ENCODE measurements at places on chromosomes 11 and 22.

GRCh38 chr11:84543367-84544159, 1083.6 kb downstream of the DLG2 start:
- no peaks in the 10 kb centered on the region for H3K4me1 ChIP-seq
- H3K27me3 ChIP-seq = no peaks in the 10 kb centered on the region
- H3K4me3 ChIP-seq = no peak overlapping the region
- no peaks in the 10 kb centered on the region for H3K36me3 ChIP-seq
- no peak overlapping the region for H3K27ac ChIP-seq

- no peaks in the 10 kb centered on the region for H3K36me3 ChIP-seq
- H3K27me3 ChIP-seq = no peaks in the 10 kb centered on the region
- no peak for DNase-seq
- H3K4me3 ChIP-seq = no peak overlapping the region
These were observed 3.3 kb upstream of the PICALM start for GRCh38 chr11:86072211-86072610.

DNA sequence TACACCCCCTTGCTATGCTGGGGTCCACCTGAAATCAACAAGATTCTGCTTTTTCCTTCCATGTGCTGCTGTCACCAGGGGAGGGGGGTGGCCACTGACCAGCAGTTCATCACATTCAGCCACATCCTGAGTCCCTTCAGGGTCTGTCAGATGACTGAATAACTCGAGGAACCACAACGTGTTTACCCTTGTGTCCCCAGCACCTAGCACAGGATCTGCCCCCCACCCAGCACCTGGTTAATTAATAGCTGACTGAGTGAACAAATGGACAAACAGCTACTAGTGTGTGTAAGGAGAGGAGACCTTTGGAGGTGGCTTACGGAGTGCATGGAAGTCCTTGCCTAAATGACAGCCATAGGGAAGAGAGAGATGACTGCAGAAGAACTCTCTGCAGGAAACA, 119.5 kb upstream of the NCAM1 start:
- no peaks in the 10 kb centered on the region for H3K27me3 ChIP-seq
- DNase-seq = no peak
- no peak overlapping the region for H3K4me3 ChIP-seq

GRCh38 chr11:124210421-124210820, 27.3 kb downstream of the OR10D3 start:
- no peak overlapping the region for H3K27ac ChIP-seq
- DNase-seq = no peak
- H3K4me1 ChIP-seq = no peaks in the 10 kb centered on the region
- no peak overlapping the region for H3K4me3 ChIP-seq

- no peaks in the 10 kb centered on the region for H3K4me1 ChIP-seq
- no peaks in the 10 kb centered on the region for H3K27me3 ChIP-seq
- H3K27ac ChIP-seq = no peak overlapping the region
- DNase-seq = no peak
- peaks cover 25% of the 10 kb centered on the region for H3K36me3 ChIP-seq
- H3K4me3 ChIP-seq = no peak overlapping the region
These were observed 231.1 kb downstream of the SWAP70 start for GRCh38 chr11:9895006-9895405.

DNA sequence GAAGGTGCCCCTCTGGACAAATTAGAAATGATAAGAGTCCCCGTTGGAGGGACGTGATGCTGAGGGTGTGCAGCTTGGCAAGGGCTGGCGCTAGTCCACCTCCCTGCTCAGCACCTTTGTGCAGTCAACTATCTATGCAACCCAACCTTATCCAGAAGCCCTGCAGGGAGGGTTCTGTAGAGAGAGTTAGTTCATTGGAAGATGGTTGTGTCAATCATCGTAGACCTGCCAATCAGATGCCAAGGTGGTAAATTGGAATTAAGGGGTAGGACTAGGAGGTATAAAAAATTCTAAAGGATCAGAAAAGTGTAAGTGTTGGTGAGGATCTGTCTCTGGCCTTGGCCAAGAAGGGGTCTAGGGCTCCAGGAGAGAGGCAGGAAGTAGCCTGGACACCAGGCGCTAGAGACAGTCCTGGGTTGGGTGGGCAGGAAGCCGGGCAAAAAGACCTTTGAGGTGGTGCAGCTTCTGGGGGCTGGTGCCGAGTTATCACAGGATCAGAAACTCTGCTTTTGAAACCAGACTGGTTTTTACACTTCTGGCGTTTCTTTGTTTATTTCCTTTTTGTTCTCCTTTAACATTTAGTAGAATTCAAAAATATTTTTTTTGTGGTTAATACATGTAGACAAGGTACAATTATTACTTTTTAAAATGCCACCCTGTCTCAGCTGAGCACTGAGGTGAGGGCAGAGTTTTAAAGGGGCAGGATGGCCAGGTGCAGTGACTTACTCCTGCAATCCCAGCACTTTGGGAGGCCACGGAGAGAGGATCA, 1.6 kb downstream of the C1QTNF6 start:
- H3K36me3 ChIP-seq = no peaks in the 10 kb centered on the region
- H3K4me3 ChIP-seq = peak overlapping the region; percentile 48
- peak overlapping the region; percentile 83 for H3K27ac ChIP-seq
- DNase-seq = no peak
- no peaks in the 10 kb centered on the region for H3K27me3 ChIP-seq

GRCh38 chr11:16817351-16817750, 78.9 kb downstream of the C11orf58 start:
- no peaks in the 10 kb centered on the region for H3K27me3 ChIP-seq
- no peak for DNase-seq
- no peak overlapping the region for H3K27ac ChIP-seq
- H3K4me3 ChIP-seq = no peak overlapping the region
- H3K36me3 ChIP-seq = no peaks in the 10 kb centered on the region

DNA sequence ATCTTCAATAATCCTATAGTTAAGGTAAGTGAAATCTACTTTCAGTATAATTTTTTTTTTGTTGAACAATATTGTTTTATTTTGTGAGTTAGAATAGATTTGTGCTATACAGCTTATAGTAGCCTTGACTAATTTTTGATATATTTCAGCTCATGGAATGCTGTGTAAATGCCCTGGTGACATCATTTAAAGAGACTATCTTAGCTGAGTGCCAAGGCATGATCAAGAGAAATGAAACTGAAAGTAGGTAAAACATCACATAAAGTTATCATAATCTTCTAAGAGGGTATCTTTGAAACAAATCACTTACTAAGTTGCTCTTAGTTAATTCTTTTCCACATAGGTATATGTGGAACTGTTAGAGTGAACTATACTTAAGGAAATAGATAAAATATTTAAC, 51.4 kb upstream of the ACAT1 start:
- no peak overlapping the region for H3K4me3 ChIP-seq
- peaks cover 76% of the 10 kb centered on the region for H3K36me3 ChIP-seq
- no peak for DNase-seq
- no peak overlapping the region for H3K27ac ChIP-seq

DNA sequence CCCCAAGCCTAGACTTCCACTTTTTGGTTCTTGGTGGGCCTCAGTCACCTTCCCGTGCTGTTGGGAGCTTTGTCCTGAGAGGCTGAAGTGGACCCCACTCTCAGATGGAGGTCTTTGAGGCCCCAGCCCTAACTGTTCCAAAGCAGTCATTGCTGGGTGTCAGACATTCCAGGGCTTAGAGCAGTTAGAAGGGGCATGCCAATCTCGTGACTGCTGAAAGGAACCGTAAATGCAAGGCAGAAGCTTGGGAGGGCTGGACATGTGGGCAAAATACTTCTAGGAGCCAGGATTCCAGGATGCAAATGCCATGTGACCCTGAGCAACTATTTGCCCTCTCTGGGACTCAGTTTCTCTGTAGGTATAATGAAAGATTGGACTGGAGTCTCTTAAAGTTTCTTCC, 118.8 kb upstream of the CRYBB3 start:
- H3K27me3 ChIP-seq = no peaks in the 10 kb centered on the region
- no peaks in the 10 kb centered on the region for H3K36me3 ChIP-seq
- no peak for DNase-seq
- no peak overlapping the region for H3K4me3 ChIP-seq

- no peak overlapping the region for H3K27ac ChIP-seq
- no peak for DNase-seq
- H3K4me3 ChIP-seq = no peak overlapping the region
- H3K27me3 ChIP-seq = no peaks in the 10 kb centered on the region
- no peaks in the 10 kb centered on the region for H3K36me3 ChIP-seq
These were observed 42.1 kb downstream of the RASSF10 start for GRCh38 chr11:13051257-13051656.

DNA sequence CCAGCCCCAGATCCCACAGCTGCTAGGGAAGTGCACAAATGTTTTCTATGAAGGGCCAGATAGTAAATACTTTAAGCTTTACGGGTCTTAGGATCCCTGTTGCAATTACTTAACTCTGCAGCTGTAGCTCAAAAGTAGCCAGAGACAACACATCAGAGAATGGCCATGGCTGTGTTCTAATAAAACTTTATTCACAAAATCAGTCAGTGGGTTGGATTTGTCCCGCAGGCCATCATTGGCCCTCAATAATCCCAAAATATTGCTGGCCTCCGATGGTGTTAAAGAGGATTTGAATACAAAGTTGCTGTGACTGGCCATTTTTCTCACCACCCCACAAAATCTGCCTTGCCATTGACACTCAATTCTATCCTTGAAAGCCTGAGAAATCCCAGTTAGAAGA, 49.6 kb downstream of the ISX start:
- H3K36me3 ChIP-seq = no peaks in the 10 kb centered on the region
- no peak overlapping the region for H3K27ac ChIP-seq
- H3K4me1 ChIP-seq = no peaks in the 10 kb centered on the region
- no peak for DNase-seq
- H3K4me3 ChIP-seq = no peak overlapping the region

DNA sequence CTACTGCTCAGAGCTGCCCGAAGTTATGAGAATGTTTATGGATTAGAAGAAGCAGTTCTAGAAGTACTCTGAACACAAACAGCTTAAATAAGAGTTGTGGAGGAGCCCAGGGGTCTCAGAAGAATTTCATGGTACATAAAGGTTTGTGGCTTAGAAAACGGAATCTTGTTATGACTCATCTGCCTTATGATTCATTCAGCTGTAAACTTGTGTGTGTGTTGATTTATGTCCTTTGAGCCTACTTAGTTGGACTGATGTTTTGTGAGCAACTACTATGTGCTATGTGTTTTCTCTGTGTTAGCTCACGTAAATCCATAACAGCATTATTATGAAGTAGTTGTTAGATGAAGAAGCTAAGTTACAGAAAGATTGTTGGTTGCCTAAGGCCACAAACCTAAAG, 203.7 kb downstream of the PGR start:
- peaks cover 12% of the 10 kb centered on the region for H3K4me1 ChIP-seq
- H3K27ac ChIP-seq = no peak overlapping the region
- peaks cover 5% of the 10 kb centered on the region for H3K36me3 ChIP-seq
- no peaks in the 10 kb centered on the region for H3K27me3 ChIP-seq
- H3K4me3 ChIP-seq = no peak overlapping the region

DNA sequence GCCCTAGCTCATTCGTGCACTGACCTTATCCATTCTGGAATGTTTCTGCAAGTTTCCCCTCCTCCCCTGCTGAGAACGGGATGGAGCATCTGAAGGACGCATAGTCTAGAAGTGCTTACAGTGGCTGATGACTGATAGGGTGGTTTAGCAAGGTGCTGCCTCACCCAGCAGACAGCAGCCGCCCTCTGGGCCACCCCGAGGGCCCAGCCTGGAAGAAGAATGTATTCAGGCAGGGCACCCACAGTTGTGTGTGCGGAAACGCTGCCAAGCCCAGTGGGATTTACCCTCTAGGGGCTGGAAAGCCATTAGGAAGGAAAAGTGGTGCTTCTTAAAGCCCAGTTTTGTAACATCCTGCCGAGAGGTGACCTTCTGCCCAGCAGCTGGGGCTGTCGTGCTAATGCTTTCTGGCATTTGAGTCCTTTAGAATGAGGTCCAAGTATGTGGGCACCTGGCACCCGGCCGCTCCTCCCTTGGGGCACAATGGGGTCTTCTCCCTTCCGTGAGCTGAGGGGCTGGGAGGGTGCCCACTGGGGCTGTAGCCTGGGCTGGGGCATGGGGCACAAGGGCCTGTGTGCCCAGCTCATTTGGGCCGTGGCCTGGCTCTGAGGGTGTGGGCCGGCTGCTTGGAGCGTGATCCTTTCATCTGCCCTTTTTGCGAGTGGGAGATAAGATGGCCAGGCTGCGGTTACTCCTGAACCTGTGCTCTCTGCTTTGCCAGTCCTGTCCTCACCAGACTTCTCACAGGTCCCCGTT, 14.4 kb downstream of the FBLN1 start:
- peaks cover 51% of the 10 kb centered on the region for H3K4me1 ChIP-seq
- no peaks in the 10 kb centered on the region for H3K27me3 ChIP-seq
- no peaks in the 10 kb centered on the region for H3K36me3 ChIP-seq
- no peak overlapping the region for H3K27ac ChIP-seq
- H3K4me3 ChIP-seq = no peak overlapping the region

DNA sequence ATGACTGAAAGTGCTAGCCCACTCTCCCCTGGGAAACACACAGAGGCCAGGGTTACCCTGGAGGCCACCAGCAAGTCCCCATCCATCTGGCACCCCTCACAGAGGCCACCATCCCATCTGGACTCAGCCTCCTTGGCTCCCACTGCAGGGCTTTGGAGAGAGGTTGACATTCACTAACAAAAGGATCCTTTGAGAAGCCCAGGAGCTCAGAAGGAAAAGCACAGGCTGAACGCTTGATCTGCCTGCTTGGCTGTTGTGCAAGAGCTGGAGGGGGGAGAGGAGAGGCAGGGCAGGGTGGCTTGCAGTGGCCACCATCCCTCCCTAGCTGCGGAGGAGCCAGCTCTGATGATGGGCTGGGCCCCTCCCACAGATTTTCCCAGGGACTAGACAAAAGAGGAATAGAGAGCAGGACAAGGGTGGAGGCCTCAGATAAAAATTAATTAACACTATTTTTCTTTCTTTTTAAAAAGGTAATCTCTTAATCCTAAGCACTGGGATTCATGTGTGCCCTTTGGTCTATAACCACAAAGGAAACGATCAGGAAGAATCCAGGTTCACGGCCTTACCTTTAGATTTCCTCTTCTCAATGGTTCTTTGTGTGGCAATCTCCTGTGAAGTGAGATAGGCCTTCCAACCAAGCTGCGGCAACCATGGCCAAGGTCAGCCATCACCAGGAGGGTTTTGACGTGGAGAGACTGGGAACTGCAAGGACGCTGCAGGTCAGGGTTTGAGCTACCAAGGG, 154.7 kb downstream of the BARX2 start:
- DNase-seq = no peak
- peaks cover 4% of the 10 kb centered on the region for H3K27me3 ChIP-seq
- H3K27ac ChIP-seq = no peak overlapping the region
